ENCODE measurements at places on chromosomes 1 and 21.

- DNase-seq = no peak
These were observed 8.1 kb downstream of the MYOM3 start for GRCh38 chr1:24103879-24104278.

- no peak for DNase-seq
These were observed 14.1 kb downstream of the PEA15 start for GRCh38 chr1:160219062-160219929.

- DNase-seq = no peak
These were observed 91.8 kb downstream of the CENPF start for GRCh38 chr1:214694769-214695168.

GRCh38 chr1:38464071-38464661 is 395.4 kb downstream of the RRAGC start:
- DNase-seq = no peak

GRCh38 chr21:34844924-34845238 is 176.1 kb downstream of the CLIC6 start:
- DNase-seq = no peak

GRCh38 chr21:15219894-15220293 is 155.1 kb upstream of the NRIP1 start:
- DNase-seq = no peak

GRCh38 chr1:187038784-187039183 is 210.0 kb downstream of the PLA2G4A start:
- no peak for DNase-seq

GRCh38 chr1:39538531-39539251 is 37.9 kb downstream of the PABPC4 start:
- no peak for DNase-seq

DNA sequence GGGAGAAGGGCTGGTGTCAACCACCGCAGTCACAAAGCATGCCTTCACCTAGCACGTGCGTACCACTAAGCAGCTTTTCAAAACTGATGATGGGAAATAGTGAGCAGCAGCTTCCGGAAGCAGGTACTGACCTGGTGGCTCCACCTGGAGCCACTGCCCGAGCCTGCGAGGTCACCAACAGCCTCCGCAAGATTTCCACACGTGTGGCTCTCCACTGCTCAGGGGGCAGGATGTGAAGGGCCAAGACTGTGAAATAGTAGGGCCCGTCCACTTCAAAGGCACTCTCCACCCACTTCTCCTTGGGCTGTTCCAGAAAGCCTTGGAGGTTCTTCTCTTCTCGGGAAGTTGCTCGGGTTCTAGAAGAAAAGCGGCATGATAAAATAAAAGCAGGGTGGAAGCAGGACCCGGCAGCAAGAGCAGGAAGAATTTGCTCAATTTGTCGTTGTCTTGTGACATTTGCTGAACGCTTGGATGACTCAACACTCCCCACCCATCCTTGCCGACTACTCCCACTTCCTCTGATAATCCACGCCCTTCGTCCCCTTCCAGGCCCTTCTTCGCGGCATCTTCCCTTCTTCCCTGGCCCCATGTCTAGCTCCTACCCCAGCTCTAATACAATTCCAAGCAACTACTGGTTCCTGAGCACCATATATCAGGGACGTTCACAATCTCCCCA is 124.9 kb upstream of the IFFO2 start:
- no peak for DNase-seq

GRCh38 chr1:63135801-63136200 is 186.6 kb upstream of the FOXD3 start:
- DNase-seq = no peak

- no peak for DNase-seq
These were observed 56.7 kb downstream of the LACTBL1 start for GRCh38 chr1:22915816-22916470.

GRCh38 chr1:3377166-3377565 is 77.3 kb upstream of the ARHGEF16 start:
- no peak for DNase-seq

GRCh38 chr1:150507912-150508864 is at the start of gene ECM1:
Gene ECM1 (plus strand): TSS chr1:150508109. CDS start chr1:150508210, 101 bp downstream.
- no peak for DNase-seq

DNA sequence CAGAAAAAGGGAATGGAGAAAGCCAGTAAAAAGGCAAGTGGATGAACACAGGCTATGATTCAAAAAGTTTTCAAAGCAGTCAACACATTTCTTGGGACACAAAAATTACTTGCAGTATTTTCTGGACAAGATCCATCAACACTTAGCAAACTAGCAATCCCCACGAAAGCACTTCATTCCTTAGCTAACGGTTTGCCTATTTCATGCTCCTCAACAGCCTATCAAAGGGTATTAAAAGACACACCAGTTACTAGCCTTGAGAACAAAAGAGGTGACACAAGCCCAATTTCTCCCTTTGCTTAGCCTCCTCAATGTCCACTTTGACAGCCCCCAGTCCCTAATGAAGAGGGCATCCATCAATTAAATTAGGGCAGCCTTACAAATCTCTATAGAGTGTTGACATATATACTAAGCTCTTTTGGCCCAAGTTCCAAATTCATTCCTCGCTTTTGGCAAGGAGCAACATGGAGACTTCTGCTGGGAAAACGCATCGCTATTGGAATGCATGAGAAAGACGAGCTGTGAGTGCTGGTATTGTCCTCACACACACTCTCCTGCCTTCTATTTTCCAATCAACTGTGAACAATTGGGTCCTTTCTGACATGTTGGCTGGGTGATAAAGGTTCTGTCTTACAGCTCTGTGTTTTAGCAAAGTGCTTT is 180.0 kb downstream of the TNR start:
- no peak for DNase-seq

Data from stimulated activated CD4-positive, alpha-beta T cell treated with anti-CD3 and anti-CD28 coated beads, TNF-alpha, amount 100 ng/mL, for 4 hours (primary cell).